ENCODE measurements at places on chromosomes 11 and 22.

GRCh38 chr22:50059881-50060262, 1.8 kb upstream of the TTLL8 start:
- DNase-seq: no peak

DNA sequence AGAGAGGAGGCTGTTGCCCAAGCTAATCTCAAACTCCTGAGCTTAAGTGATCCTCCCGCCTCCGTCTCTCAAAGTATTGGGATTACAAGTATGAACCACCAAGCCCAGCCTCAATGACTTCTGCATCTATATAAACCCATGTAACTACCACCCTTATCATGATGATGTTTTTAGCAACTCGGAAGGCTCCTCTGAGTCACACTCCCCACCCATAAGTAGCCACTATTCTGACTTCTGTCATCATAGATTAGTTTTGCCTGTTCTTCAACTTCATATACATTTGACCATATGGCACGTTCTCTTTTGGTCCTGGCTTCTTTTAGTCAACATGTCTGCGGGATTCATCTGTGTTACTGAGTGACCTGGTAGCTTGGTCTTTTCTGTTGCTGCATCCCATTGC, 6.4 kb upstream of the FOSL1 start:
- no peak for DNase-seq

DNA sequence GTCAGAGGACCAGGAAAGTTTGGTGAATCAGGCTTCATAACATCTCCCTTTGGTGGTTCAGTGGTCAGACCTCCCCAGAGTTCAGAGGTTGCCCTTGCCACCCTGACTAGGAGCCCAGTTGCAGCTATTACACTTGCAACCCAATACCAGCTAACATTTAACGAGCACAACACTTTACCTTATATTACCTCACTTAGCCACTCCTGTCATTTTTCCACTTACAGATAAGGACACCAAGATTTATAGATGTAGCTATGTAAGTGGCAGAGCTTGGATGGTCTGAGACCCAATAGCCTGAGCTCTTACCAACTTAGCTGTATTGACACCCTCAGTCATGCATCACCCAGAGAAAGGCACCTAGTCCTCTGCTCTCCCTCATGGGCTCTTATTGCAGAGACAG, 234.7 kb downstream of the INSC start:
- DNase-seq: no peak

DNA sequence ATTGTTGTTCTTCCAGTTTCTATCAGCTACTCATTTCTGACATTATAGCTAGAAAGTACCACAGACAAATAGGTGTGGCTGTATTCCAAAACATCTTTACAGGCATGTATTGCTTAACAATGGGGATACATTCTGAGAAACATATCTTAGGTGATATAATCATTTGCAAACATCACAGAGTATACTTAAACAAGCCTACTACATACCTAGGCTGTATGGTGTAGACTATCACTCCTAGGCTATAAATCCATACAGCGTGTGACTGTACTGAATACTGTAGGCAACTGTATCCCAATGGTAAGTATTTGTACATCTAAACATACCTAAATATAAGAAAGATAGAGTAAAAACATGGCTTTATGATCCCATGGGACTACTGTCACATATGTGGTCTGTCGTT, 231.8 kb downstream of the ETS1 start:
- no peak for DNase-seq

GRCh38 chr11:126333142-126333541, 22.3 kb upstream of the ST3GAL4 start:
- no peak for DNase-seq

- peak; percentile 90 for DNase-seq
Observed at GRCh38 chr22:20116951-20117632, at the start of gene TRMT2A. Gene TRMT2A (minus strand): TSS chr22:20117226. CDS start chr22:20116906, 320 bp downstream.

GRCh38 chr22:39478441-39478850, 21.6 kb downstream of the MGAT3 start:
- no peak for DNase-seq

DNA sequence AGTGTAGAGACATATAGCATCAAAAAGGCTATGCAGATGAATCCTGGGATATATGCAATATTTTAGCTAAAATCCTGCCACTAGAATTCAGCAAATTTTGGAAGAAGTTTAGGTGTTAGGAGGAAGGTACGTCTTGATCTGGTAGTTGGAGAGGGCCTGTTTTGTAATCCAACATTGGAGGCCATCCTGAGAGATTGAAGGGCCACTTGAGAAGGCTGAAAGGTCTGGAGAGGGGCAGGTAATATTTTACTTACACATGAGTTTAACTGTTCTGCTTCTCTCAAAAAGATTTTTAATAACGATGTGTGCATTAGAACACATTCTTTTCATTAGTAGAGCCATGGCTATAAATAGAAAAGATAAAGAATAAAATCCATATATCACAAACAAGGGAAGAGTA, 422.1 kb downstream of the RAB38 start:
- no peak for DNase-seq

GRCh38 chr11:130389335-130389935, 39.0 kb downstream of the ADAMTS8 start:
- no peak for DNase-seq

GRCh38 chr11:70643642-70644041, 245.3 kb downstream of the CTTN start:
- no peak for DNase-seq

DNA sequence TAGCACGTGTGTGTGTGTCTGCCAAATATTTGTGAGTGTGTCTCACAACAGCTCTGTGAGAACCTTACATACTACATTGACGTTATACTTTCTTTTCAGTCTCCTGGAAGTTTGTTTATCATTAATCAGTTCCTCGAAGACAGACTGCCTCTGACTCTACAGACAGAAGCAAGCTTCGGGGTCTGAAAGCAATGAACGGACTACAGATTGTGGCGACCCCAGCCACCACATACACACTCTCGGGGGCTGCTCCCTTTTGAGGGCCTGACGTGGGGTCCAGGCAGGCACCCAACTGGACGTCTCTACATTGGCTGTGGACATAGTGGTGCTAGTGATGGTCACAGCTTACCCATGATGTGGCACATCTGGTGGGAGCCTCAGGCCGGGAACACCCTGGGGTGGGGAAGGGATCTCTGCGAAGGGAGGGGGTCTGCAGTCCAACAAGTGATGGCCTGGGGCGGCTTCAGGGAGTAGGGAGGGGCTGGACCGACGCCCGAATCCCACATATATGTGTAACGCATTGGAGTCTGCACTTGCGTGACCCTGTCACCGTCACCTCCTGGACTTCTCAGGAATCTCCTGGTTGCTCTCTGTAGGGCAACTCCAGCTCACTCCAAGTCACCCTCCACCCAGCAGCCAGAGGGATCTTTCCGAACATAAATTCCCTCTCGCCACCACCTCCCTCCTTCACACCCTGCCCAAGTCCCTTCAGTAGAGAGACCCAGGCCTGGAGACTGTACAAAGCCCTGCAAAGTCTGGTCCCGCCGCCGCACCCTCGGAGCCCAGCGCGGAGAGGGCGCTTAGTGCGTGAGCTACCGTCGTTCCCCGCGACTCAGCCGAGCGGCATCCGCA, 30.4 kb upstream of the TRIM29 start:
- no peak for DNase-seq

DNA sequence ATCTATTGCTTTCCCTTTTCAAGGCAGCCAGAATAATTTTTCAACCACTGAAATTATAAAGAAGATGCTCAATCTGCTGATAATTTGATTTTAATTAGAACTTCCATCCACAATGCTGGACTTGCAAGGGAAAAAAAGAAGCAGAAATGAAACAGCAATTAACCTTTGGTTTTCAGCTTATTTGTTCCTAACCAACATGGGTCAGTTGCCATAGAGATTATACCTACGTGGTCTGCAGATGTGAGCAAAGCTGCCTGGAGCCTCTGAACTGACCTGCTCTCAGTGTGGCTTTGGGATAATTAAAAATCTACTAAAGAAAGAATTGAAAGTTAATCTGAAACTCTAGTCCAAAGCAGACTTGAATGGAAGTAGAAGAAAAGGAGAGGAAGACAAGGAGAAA, 195.7 kb upstream of the API5 start:
- no peak for DNase-seq

DNA sequence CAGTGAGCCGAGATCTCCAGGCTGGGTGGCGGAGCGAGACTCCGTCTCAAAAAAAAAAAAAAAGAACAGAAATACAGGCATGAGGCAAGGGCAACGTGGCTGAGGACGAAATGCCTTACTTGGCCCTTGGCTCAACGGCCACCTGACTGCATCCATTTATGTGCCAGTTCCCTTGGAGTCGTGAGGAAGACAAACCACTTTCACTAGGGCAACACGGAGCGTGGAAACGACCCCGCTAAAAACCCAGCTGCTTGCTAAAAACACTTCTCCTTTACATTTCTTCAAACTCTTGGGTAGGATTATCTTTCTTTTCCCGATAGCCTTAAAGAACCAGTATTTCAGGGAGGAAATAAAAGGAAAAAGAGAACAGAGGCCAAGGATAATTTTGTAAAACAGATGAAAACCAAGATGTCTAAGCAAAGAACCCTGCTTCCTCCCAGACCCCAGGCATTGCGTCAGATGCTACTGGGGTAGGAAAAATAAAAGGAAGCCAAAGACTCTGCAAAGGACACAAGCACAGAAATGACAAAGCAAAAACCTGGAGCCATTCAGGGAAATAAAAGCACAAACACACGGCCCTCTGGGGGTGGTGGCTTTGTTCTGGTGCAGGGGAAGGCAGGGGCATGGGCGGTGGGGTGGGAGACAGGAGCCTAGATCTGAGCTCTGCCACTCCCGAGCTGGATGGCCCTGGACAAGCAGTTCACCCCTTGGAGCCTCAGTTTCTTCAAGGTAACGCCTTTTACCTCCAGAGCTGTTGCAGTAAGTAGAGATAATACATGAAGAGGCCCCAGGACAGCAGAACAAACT, 37.0 kb downstream of the PC start:
- DNase-seq: no peak

DNA sequence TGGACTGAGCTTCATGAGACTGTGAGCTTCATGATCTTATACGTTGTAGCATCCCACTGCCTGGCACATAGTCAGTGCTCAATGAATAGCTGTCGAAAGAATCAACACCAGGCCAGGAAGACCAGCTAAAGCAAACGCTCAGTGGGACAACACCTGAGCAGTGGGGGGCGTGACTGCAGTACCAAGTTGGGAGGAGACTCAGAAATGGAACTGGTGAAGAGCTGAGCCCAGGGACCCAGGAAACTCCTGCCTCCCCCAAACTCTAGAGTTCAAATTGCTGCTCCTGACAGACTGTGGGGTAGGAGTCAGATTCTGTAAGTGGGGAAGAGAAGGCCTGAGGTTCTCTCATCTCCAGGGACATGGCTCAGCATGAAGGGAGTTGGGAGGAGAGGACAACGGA, 59.3 kb downstream of the MORC2 start:
- no peak for DNase-seq

- DNase-seq: no peak
Observed at GRCh38 chr22:37349043-37349814, 66.9 kb downstream of the CYTH4 start.

GRCh38 chr22:27443306-27443705, 358.2 kb downstream of the MN1 start:
- DNase-seq: no peak

- DNase-seq: no peak
Observed at GRCh38 chr11:69293819-69294505, at the start of gene MYEOV. Gene MYEOV (plus strand): TSS chr11:69294155. CDS start chr11:69295355, 1,200 bp downstream.

DNA sequence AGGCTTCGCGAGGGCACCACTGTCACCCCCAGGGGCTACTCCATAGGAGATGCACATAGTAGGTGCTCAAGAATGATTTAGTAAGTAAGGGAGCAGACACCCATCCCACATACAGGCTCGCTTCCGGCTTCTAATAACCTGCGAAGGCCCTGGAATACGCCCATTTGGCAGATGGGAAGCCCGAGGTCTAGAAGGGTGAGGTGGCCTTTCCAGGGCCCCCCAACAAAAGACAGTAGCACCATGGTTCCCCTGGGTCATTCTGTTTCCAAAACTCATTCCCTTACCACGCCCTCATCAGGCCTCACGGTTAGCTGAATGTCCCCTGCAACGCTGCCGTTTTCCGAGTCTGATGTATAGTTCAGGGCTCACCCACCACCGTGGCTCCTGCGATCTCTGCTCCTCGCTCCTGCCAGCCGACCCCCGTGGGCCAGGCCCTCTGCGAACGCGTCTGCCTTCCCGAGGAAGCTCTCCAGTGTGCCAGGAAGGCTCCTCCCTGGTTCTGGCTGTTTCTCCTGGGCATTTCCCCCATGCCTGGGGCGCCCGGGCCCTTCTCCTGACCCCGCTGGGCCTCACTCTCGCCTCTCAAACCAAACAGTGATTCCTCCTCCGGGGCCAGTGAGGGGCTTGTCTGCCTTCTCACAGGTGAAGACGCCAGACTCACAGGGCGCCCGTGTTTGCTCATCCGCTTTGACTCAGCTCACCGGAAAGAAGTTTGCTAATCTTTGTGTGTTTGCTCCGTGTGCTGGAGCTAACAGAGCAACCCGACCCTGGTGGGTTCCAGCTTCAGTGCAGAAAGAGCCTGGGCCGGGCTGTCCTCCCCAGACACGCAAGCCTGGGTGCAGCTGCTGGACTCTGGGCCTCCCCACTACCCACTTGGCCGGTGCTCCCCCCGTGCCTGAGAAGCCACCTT, 86.6 kb downstream of the RTL6 start:
- DNase-seq: no peak
